ENCODE measurements at places on chromosomes 2 and 18.

DNA sequence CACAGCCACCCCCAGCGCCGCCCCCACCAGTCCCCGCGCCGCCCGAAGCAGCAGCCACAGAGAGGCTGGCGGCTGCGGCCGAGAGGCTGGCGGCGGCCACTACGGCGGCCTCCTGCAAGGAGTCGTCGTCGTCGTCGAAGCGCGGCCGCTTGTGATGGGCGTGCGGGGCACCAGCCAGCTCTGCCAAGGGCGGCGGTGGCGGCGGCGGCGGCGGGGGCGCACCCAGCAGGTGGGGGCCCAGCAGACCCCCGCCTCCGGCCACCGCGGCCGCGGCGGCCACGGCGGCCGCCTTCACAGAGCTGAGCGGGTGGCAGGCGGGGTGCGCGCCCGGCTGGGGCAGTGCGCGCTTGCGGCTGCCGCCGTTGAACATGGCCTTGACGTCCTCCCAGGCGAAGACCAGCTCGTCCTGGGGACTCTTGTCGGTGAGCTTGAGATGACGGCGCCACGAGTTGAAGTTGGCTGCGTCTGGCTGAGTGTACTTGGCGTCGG lies 3.3 kb downstream of the SKOR2 start:
- DNase-seq: no peak

GRCh38 chr2:172233987-172234715 lies 131.5 kb upstream of the DLX2 start:
- DNase-seq: peak; percentile 51

- no peak for DNase-seq
Measured at GRCh38 chr2:48826986-48827385, 71.5 kb upstream of the LHCGR start.

- no peak for DNase-seq
Measured at GRCh38 chr2:71671895-71672825, 218.8 kb downstream of the DYSF start.

DNA sequence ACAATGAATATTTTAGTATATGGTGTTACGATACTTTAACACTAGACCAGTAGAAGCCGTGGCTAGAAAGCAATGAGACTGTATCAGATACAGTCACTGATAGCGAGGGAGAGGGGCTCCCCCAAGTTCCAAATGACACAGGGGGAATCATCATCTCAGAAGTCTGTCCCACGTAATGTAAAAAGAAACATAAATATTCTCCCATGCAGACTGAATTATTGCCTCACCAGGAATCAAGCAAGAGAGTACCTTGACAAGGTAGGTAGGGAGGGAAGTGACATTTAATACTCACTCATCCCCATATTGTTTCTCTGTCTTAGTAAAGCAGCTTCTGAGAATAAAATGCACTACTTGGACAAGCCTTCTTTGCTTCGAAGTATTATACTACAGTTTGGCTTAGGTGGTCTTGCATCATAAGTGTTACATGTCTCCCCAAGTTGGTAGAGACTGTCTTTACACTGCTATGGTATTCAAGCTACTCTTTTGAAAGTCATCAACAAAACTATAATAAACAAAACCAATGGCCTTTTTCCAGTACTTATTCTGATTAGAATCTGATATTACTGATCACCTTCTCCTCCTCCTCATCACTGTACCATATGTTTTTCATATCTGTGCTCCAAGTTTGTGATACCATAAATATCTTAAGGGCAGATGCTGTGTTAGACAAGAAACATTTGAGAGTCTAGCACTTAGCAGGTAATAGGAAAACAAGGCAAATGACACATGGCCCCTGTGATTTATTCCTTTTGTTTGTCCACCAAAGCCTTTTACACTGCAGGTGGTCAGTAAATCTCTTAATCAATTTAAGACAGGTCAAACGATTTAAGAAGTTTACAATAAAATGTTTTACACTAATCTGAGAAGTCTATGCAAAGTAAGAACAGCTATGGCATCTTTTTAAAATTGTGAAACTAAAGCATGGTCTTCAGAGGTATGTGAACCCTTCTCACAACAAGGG lies 2.7 kb downstream of the LAPTM4A start:
- DNase-seq: no peak
